ENCODE measurements at places on chromosomes 7 and 10.
A peak's percentile ranks its signal among the peaks of the same experiment; 100 is the strongest.

- DNase-seq: no peak
These were observed 576.1 kb upstream of the LRRTM3 start for GRCh38 chr10:66349726-66350125.

GRCh38 chr10:122062831-122063674 lies 74.1 kb downstream of the TACC2 start:
- peak; percentile 36 for DNase-seq

DNA sequence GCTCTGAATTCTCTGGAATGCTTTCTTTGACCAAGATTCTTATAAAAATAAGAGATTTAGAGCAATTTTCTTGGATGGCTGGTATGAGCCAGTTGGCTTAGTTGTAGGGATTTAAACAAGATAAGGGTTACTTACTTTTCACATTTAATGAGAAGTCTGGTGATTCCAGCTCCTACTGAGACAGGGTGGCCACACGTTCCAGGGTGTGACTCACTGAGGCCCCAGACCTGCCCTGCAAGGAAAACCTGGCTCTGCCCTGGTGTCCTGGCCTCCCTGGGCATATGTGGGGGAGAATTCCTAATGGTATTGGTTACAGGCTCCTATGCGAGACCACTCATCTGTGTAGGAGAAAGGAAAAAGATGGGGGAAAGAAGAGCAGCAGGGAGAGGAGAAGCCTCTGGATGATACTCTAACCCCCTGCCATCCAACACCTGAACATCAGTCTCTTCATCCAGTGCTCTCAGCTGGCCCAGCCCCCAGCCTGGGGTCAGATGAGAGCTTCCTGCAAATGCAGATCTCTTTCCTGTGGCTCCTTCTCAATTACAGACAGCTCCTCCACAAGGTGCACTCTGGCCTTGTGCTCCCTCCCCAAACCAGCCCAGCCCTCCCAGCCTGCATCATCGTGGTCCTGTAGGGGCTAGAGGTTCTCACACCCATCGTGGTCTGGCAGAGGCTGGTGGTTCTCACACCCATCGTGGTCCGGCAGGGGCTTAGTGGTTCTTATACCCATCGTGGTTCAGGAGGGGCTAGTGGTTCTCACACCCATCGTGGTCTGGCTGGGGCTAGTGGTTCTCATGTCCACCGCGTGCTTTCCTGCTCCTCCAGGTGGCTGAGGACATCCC lies 139.9 kb downstream of the EGFR start:
- DNase-seq: no peak

DNA sequence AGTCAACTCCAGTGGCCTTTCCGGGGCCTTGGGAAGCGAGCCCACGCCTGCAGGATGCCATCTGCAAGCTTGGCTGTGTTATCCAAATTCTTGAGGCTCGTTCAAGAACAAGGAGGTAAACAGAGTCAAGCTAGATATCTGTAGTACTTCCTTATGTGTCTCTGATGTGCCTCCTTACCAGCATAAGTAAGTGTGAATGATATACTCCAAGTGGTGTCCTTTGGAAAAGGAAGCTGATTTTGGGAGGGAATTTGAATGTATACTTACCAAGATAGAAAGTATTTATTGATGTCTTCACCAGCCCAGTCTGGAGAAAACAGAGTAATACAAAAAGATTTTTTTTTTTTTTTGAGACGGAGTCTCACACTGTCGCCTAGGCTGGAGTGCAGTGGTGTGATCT lies 372.3 kb upstream of the GALNT17 start:
- no peak for DNase-seq

DNA sequence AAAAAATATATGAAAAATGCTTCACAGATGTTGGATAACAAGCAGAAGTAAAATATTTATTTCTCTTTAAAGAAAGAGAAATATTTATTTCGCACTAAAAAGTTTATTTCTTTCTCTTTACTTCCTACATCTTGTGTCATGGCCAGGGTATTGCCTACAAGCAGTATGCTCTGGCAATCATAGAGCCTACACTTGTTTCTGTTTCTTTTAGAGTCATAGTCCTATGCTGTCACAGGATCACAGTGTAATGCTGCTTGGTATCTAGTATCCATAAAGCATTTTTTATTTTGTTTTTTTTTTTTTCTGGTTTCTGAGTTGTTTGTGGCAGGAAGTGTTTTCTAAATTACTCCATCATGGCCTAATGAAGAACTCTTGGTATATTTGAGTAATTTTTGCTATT lies 116.0 kb downstream of the ATRNL1 start:
- no peak for DNase-seq

DNA sequence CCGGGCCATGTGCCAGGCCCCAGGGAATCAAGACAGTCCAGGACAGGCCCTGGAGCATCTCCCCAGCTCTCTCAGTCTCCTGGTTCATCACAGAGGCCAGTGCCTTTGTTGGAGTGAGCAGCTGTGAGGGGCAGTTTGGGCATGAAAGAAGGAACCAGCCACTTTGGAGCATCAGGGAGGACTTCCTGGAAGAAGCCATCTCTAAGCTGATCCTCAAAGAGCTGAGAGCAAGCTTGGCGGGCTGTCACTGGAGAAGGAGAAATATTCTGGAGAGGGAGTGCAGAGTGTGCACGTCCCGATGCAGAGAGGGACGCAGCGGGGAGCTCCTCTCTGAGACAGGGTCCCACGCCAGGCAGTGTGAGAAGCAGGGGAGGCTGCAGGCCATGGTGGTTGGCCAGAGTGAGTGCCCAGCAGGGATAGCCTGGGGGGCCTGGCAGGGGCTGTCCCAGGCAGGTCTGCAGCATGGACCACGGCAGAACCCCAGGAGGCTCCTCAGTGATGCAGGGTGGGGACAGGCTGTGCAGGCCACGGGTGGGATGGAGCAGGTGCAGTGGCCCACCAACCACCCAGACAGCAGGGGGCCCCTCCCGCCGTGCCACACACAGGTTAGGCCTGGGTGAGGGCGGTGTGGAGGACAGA lies 34.7 kb downstream of the PWWP2B start:
- DNase-seq: no peak

DNA sequence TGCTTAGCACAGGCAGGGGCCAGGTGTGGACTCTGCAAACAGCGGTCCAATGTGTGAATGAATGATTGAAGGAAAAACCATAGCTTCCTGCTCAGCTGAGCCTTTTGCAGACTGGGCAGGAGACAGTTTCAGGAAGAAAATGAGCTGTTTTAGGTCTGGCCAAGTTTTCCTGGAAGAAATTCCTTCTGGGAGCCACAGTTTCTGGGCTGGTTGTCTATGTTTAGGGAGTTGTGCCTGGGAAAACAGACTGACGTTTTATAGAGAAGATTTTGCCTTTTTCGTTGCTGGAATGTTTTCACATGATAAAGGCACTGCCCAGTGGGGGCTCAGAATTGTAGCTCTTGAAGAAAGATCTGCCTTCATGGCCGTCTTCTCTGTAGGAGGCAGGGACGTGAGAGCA lies 255.1 kb downstream of the CCSER2 start:
- no peak for DNase-seq

GRCh38 chr7:18499407-18500177 lies 4.0 kb downstream of the HDAC9 start:
- no peak for DNase-seq

DNA sequence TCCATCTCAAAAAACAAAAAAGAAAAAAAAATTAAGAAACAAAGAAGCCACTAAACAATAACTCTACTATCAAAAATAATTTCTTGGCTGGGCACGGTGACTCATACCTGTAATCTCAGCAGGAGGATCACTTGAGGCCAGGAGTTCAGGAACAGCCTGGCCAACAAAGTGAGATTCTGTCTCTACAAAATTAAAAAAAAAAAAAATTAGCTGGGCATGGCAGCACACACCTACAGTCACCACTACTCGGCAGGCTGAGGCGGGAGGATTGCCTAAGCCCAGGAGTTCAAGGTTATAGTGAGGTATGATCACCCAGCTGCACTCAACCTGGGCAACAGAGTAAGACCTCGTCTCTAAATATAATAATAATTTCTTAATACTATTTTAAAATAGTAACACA lies 69.0 kb downstream of the PARD3 start:
- no peak for DNase-seq

GRCh38 chr7:148146346-148146745 lies 444.2 kb upstream of the C7orf33 start:
- no peak for DNase-seq

DNA sequence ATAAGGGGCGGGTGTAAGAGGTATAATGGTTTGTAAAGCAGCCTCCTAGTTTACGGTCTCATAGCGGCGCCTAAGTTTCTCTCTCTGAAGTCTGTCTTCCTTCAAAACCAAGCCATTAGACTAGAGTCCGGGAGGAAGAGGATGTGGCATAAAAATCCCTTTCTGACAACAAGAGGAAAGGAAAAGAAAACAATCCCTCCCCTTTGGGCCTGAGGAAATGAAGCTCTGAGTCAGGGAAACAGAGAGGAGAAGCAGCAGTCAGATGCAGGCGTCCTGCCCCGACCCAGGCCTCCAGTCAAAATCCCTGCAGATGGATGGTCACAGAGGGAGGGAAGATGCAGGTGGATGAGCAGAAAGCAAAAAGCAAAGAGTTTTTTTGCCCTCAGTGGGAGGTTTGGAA lies 23.7 kb downstream of the PARP12 start:
- no peak for DNase-seq

DNA sequence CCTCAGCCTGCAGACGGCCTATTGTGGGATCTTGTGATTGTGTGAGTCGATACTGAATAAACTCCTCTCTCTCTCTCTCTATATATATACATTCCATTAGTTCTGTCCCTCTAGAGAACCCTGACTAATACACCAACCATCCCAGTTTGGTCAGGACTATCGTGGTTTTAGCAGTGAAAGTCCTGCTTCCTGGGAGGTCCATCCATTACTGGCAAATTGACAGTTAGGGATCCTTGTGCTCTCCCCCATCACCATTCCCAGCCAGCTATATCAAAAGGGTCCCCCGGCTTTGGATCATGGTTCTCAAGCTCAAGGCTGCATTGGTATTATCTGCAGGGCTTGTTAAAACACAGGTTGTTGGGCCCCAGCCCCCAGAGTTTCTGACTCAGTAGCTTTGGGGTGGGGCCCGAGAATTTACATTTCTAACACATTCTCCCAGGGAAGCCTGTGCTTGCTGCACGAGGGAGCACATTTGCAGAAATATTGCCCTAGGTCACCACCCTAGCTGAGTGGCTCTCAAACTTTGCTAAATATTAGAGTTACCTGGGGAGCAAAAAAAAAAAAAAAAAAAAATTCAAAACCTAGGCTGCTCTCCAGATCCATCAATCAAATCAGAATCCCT lies 899.1 kb upstream of the AUTS2 start:
- DNase-seq: no peak

- DNase-seq: peak; percentile 42
These were observed 451 bp downstream of the SRRT start for GRCh38 chr7:100875356-100875751.

- DNase-seq: no peak
These were observed 19.0 kb downstream of the RBM48 start for GRCh38 chr7:92547579-92547978.

DNA sequence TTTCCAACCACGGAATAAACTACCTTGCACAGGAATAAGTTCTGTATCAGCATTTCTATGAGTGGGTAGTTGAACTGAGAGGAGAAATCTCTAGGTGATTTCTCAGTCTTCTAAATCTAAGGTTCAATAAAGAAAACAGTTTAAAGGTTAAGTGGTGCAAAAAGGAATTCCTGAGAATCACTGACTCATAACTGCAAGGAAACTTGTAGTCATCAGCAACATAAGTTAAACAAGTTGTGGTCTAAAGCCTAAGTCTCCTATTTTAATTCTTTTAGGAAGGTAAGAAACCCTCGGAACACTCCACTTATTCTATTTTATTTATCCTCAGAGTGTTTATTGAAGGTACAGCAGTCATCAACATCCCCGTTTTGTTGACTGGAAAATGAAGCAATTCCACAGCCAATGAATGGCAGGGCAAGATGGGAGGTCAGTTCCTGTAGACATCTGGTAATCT lies 92.4 kb upstream of the PIK3CG start:
- peak; percentile 50 for DNase-seq

GRCh38 chr7:112752576-112752975 lies 37.6 kb downstream of the TMEM168 start:
- no peak for DNase-seq

DNA sequence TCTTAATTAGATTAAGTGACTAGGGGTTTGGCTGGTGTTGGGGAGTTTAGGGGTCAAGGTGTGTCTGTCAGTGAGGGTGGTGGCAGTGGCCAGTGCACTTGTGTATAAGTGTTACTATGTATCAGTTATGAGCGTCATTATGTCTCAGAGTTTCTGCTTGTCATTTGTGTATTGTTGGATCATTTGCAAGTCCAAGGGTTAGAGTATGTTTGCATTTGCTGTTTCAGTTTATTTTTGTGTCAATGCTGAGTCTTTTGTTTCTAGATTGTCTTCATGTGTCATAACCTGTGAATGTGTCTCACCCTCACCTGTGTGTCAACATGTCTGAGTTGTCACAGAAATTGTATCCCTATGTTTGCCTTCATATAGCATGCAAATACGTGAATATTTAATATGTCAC lies 97.5 kb upstream of the PAX2 start:
- DNase-seq: no peak

DNA sequence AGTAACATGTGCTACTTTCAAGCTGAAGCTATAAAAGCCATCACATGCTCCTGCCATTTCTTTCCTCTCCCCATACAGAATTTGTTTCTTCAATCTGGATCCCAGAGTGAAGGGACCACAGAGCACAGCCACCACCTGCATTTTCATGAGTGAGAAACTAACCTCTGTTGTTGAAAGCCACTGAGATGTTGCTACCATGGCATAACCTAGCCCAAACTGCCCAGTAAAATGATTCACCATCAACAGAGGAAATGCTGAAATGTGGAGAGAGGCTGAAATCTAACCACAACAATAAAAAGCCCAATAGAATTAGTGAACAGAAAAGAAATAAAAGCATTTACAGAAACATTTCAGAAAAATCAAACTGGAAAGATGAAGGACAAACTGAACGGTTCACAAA lies 125.2 kb downstream of the AMPH start:
- DNase-seq: no peak

DNA sequence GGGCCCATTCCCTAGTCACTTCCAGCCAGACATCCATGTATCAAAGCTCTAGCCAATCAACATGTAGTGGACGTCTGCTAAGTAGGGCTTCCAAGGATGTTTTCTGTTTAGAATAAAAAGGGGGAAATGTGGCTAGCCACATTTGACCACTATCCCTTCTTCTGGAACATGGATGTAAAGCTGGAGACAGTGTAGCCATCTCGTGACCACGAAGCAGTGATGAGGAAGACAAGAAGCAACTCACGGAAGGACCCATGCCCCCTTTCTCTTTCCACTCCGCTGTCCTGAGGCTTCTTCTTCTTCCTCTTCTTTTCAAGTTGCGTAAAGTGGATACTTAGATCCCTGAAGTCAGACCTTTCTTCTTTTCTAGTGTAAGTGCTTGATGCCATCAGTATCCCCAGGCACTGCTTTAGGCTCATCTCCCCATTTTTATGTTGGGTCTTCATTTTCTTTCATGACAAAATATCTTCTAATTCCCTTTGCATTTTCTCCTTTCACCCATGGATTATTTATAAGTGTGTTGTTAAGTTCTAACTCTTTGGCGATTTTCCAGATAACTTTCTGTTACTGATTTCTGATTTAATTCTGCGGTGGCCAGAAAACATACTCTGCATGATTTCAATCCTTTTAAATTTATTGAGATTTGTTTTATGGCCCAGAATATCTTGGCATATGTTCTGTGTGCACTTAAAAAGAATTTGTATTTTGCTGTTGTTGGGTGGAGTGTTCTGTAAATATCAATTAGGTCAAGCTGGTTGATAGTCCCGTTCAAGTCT lies 594.5 kb downstream of the SDK1 start:
- DNase-seq: no peak

All from suppressor macrophage treated with lipopolysaccharide for 1 hour (primary cell).